ENCODE measurements at places on chromosomes 7 and 10.

DNA sequence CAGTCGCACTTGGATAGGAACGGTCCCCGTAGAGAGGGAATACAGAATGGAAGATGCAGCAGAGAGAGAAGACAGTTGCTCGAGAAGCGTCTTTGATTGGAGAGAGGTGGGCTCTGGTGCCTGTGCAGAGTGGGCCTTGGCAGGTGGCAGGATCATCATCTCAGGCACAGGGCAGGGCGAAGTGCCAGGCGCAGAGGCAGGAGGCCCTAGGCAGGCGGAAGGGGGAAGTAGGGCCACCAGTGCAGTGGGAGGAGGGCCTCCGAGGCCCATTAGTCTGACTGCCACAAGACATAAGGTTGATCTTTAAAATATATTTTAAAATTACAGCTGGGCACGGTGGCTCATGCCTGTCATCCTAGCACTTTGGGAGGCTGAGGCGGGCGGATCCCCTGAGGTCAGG lies 10.1 kb downstream of the CARD11 start:
- DNase-seq: no peak

GRCh38 chr7:151936207-151936606 lies 20.0 kb upstream of the GALNTL5 start:
- no peak for DNase-seq

GRCh38 chr10:76010703-76011102 lies 579.3 kb downstream of the LRMDA start:
- no peak for DNase-seq

GRCh38 chr7:144384071-144384470 lies 19.4 kb downstream of the NOBOX start:
- DNase-seq: no peak

DNA sequence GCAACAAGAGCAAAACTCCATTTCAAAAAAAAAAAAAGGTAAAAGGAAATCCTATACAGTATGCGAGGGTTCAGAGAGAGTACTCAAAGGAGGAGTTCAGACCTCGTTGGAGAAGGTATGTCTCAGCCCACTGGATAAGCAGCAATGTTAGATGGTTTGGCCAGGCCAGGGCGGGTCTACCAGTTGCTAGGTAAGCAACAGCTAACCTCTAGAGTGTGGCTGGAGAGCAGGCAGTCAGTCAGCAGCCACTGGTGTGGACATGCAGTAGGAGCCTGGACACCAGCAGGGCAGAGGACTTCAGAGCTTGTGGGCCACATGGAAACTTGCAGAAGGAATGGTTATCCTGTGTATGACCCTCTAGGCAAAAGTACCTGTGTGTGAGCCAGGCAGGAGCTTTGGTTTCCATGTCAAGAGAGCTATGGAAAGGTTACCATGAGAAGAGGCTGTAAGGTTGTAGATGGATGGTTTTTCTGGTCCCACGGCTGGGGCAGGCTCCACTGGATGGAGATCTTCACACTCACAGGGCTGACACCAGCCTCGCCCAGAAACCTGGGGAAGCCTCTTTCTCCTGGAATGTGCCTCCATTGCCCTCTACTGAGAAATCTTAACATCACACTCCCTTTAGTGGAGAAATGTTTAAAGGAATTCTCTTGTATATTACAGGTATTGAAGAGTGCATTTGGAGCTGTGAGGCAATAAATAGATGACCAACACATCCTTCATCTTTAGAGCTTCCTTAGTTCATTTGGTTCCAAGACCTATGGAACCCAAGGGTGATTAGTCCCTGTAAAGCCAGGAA lies 63.6 kb downstream of the CCDC186 start:
- DNase-seq: no peak

DNA sequence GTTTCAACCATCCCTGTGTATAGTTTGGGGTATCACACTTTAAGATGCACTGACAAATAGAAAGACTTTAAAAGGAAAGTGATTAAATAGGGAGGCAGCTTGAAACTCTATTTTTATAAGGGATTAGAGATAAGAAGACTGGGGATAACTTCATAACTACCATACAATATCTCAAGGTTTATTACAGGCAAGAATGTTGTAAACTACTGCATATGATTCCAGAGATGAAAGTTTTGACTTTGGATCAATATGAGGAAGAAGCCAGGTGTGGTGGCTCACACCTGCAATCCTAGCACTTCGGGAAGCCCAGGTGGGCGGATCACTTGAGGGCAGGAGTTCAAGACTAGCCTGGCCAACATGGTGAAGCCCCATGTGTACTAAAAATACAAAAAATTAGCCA lies 96.1 kb downstream of the DNAJC1 start:
- DNase-seq: no peak

All from activated T-cell treated with anti-CD3 and anti-CD28 coated beads, Interleukin-2, amount 50 U/mL, for 1 hour (primary cell).